ENCODE measurements at places on chromosomes 13 and 19. TPM values are rescaled to one million over a fixed set of nuclear protein-coding genes. Genes with fewer than 3 reads are reported as not detected.

GRCh38 chr13:91017031-91017668 lies 330.3 kb upstream of the MIR17HG start:
- no peaks in the 10 kb centered on the region for H3K36me3 ChIP-seq
- peak overlapping the region; percentile 52 for H3K4me3 ChIP-seq
- H3K27me3 ChIP-seq = no peaks in the 10 kb centered on the region
- H3K4me1 ChIP-seq = no peaks in the 10 kb centered on the region
- no peak overlapping the region for H3K27ac ChIP-seq
- DNase-seq = peak; percentile 78

DNA sequence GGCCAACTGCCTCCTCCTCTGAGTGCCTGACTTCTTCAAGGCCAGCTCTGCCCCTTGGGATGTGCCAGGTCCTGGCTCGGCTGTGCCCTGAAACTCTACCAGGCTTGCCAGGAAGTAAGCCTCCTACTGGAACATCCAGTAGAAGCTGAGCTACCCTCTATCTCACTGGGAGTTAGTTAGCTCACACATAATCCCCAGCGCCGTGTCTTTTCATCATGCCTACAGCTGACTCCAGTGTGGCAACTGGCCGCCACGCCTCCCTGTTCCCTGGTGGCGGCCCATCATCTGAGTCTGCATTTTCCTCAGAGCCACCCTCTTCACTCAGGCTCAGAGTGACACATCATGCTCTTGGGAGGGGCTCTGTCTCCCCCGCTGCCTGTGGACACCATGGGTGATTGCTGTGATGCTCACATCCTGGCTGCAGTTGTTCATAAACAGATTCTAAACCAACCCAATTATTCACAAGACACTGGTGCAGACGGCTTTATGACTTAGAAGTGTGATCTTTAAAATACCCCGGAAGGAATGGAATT lies 131.9 kb upstream of the IRS2 start:
- H3K27me3 ChIP-seq = no peaks in the 10 kb centered on the region
- no peaks in the 10 kb centered on the region for H3K36me3 ChIP-seq
- peaks cover 15% of the 10 kb centered on the region for H3K4me1 ChIP-seq
- DNase-seq = no peak

- peaks cover 13% of the 10 kb centered on the region for H3K4me1 ChIP-seq
- DNase-seq = no peak
- H3K27ac ChIP-seq = no peak overlapping the region
- no peaks in the 10 kb centered on the region for H3K27me3 ChIP-seq
- no peaks in the 10 kb centered on the region for H3K36me3 ChIP-seq
- no peak overlapping the region for H3K4me3 ChIP-seq
Measured at GRCh38 chr13:44735806-44736205, 159.7 kb upstream of the TSC22D1 start.

DNA sequence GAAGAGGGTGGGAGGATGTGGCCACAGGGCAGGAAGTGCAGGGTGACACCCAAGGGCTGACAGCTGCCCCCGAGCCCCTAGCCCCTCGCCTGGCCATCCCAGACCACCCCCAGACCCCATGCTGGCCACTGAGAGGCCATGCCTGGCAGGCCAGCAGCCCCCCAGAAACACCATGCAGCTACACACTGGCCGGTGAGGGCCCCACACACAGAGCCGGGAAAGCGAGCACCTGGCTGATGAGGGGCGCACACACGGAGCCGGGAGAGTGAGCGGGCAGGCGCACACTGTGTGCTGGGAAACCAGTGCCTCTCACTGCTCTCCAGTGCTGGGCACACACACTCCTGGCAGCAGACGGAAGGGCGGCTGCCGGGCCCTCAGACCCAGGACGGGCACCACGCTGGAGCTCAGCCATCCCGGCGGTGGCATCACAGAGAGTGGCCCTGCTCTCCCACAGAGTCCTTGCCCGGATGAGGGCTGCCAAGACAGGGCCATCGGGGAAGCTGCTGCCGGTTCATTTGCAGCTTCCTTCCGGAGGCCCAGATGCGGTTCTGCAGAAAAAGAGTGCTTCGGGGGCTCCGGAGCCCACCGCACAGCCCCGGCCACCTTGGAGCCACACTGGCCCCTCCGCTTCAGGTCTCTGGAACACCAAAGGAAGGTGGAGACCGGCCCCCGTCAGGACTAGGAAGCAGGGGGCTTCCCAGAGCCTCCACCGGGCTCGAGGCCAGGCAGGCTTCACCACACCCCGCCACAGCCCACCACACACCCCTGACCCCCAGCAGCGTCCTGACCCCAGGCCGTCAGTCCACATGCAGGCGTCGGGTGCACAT lies 76.4 kb downstream of the SPACA7 start:
- peaks cover 19% of the 10 kb centered on the region for H3K27me3 ChIP-seq
- no peak overlapping the region for H3K4me3 ChIP-seq
- no peak overlapping the region for H3K27ac ChIP-seq
- DNase-seq = no peak

Gene MYH14
- total RNA-seq = 28.5 TPM

GRCh38 chr13:52405369-52405766 lies 604 bp downstream of the THSD1 start:
- peak overlapping the region; percentile 82 for H3K4me3 ChIP-seq
- peaks cover 4% of the 10 kb centered on the region for H3K4me1 ChIP-seq
- H3K27me3 ChIP-seq = no peaks in the 10 kb centered on the region
- no peaks in the 10 kb centered on the region for H3K36me3 ChIP-seq
- no peak for DNase-seq
- H3K27ac ChIP-seq = no peak overlapping the region

Gene MISP3
- 7.8 TPM for total RNA-seq

DNA sequence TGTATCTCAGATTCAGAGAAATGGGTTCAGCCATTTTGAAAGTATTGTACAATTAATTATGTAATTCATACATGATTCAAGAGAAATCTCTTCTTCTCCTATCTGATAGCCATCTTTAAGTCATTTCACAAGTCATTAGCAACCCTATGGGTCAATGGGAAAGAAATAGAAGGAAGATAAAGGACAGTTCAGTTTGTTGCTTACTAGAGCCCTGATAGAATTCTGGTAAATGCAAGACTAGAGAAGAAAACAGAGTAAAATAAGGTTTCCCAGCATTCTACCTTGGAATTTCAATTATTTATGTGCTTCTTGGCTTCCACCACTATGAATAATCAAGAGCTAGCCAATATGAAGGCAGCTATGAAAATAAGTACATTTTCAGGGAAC lies 117.7 kb downstream of the LHFPL6 start:
- no peaks in the 10 kb centered on the region for H3K36me3 ChIP-seq
- 0 out of 2 replicates have a peak overlapping the region, but pooled peaks have one; percentile 15 for H3K4me3 ChIP-seq
- peak overlapping the region; percentile 53 for H3K27ac ChIP-seq
- H3K27me3 ChIP-seq = no peaks in the 10 kb centered on the region
- DNase-seq = no peak

Gene EDNRB
- not detected for total RNA-seq

GRCh38 chr19:19371059-19371458 lies 34.4 kb upstream of the GATAD2A start:
- no peak overlapping the region for H3K4me3 ChIP-seq
- peaks cover 21% of the 10 kb centered on the region for H3K4me1 ChIP-seq
- peak; percentile 82 for DNase-seq
- no peaks in the 10 kb centered on the region for H3K36me3 ChIP-seq

DNA sequence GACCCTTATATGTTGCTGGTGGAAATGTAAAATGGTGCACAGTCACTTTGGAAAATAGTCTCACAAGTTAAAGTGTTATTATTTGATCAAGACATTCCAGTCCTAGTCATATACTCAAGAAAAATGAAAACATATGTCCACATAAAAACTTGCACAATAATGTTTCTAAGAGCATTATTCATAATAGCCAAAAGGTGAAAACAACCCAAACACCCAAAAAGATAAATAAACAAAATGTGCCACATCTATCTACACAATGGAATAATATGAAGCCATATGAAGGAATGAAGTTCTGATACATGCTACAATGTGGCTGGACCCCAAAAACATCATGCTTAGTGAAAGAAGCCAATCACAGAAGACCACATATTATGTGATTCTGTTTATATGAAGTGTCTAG lies 14.4 kb upstream of the AKAP8 start:
- H3K36me3 ChIP-seq = peaks cover 46% of the 10 kb centered on the region
- DNase-seq = no peak
- H3K4me3 ChIP-seq = no peak overlapping the region
- no peaks in the 10 kb centered on the region for H3K4me1 ChIP-seq

- peaks cover 7% of the 10 kb centered on the region for H3K4me1 ChIP-seq
- DNase-seq = no peak
- H3K4me3 ChIP-seq = no peak within 1 kb of the TSS
- no peak within 1 kb of the TSS for H3K27ac ChIP-seq
- peaks cover 3% of the 10 kb centered on the region for H3K27me3 ChIP-seq
Measured at GRCh38 chr19:35291916-35292315, at the start of gene MAG. TSS of gene MAG (plus strand) at chr19:35292161. CDS start at chr19:35295409, 3,248 bp downstream.

Gene TRAPPC6A
- total RNA-seq = 23.2 TPM

Gene GJB2
- total RNA-seq = 53.0 TPM

Gene PODNL1
- not detected for total RNA-seq

Gene CCNA1
- total RNA-seq = 18.3 TPM

DNA sequence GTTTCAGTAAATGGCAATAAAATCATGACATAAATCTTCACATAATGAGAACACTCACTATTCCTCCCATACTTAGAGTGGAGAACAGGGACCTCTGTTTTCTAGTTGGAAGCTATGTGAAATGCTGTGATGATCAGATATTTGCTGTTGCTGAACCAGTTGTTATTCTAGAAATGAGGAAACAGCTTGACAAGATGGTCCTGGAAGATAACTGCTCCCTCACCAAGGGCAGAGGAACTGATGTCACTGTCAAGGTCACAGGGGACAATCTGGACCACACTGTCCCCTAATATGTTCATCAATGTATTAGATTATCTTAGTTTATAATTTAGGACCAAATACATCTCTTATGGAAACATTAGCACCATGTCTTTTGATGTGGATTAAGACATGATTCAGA lies 1173.3 kb downstream of the PCDH17 start:
- no peak overlapping the region for H3K4me3 ChIP-seq
- H3K4me1 ChIP-seq = no peaks in the 10 kb centered on the region
- no peaks in the 10 kb centered on the region for H3K36me3 ChIP-seq
- H3K27me3 ChIP-seq = no peaks in the 10 kb centered on the region
- H3K27ac ChIP-seq = no peak overlapping the region

DNA sequence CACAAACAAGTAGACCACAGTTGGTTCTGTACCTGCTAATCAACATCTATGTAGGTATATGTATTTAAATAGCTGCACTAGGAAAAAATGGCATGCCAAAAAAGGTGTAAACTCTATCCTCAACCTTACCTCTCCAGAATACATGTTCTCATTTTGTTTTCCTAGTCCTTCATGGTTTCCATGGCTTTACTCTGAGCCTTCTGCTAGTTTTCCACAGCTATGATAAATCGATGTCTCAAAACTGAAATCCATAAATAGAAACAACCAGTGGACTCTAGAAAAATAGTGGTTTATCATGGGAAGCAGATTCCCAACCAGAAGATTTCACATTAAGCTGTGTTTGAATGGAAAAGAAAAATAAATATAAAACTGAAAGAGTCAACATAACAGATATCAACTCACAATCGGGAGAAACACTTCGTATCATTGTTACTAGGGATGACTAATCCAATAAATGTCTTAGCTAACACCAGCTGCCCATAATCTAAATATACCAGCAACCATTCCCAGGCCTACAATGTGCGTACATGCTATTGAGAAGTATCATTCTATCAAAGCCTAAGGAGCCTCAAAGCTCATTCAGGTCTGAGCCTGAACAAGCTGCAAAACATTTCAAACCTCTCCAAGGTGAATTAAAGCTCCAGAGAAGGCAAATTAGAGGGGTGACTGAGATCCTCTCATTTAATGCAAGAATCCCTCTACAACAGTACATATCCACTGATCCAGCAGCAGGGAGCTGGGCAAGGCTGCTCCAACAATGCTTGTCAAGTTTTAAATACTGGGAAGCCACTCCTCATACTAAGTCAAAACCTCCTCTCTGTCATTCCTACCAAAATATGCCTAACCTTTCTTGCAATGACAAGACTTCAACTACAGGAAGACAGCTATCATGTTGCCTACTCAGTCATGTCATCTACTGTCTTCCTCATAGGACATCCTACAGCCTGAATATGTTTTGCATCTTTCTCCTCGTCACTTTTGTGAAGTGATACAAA lies 90.2 kb downstream of the KCTD12 start:
- DNase-seq = peak; percentile 55
- H3K27me3 ChIP-seq = no peaks in the 10 kb centered on the region
- peaks cover 14% of the 10 kb centered on the region for H3K4me1 ChIP-seq

Gene PCDH20
- 0.62 TPM for total RNA-seq

Gene IGFL1
- 0.77 TPM for total RNA-seq

DNA sequence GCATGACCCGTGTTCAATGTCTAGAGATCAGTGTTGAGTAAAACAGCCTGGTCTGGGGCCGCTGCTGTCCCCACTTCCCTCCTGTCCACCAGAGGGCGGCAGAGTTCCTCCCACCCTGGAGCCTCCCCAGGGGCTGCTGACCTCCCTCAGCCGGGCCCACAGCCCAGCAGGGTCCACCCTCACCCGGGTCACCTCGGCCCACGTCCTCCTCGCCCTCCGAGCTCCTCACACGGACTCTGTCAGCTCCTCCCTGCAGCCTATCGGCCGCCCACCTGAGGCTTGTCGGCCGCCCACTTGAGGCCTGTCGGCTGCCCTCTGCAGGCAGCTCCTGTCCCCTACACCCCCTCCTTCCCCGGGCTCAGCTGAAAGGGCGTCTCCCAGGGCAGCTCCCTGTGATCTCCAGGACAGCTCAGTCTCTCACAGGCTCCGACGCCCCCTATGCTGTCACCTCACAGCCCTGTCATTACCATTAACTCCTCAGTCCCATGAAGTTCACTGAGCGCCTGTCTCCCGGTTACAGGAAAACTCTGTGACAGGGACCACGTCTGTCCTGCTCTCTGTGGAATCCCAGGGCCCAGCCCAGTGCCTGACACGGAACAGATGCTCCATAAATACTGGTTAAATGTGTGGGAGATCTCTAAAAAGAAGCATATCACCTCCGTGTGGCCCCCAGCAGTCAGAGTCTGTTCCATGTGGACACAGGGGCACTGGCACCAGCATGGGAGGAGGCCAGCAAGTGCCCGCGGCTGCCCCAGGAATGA lies 1.5 kb upstream of the CEACAM5 start:
- H3K27me3 ChIP-seq = no peaks in the 10 kb centered on the region
- H3K36me3 ChIP-seq = no peaks in the 10 kb centered on the region
- no peak overlapping the region for H3K27ac ChIP-seq

Gene IL4I1
- total RNA-seq = 0.29 TPM

GRCh38 chr19:41064974-41065569 lies 23.2 kb upstream of the CYP2A13 start:
- no peak overlapping the region for H3K4me3 ChIP-seq
- no peak overlapping the region for H3K27ac ChIP-seq
- no peaks in the 10 kb centered on the region for H3K36me3 ChIP-seq
- peak; percentile 4 for DNase-seq

- H3K4me3 ChIP-seq = no peak overlapping the region
- H3K36me3 ChIP-seq = no peaks in the 10 kb centered on the region
- H3K4me1 ChIP-seq = no peaks in the 10 kb centered on the region
- 0 out of 2 replicates have a peak, but pooled peaks cover 4% of the 10 kb centered on the region for H3K27me3 ChIP-seq
- no peak for DNase-seq
Measured at GRCh38 chr19:55287361-55288079, 3.7 kb downstream of the BRSK1 start.

GRCh38 chr19:34778342-34778741 lies 5.3 kb upstream of the ZNF599 start:
- no peaks in the 10 kb centered on the region for H3K36me3 ChIP-seq
- H3K27me3 ChIP-seq = no peaks in the 10 kb centered on the region
- H3K4me1 ChIP-seq = no peaks in the 10 kb centered on the region
- H3K27ac ChIP-seq = no peak overlapping the region

- H3K4me1 ChIP-seq = no peaks in the 10 kb centered on the region
- DNase-seq = no peak
- no peak overlapping the region for H3K27ac ChIP-seq
- H3K36me3 ChIP-seq = peaks cover 2% of the 10 kb centered on the region
- no peaks in the 10 kb centered on the region for H3K27me3 ChIP-seq
- no peak overlapping the region for H3K4me3 ChIP-seq
Measured at GRCh38 chr19:34189199-34189916, 17.1 kb downstream of the LSM14A start.
